ENCODE measurements at places on chromosomes 11 and 22.

DNA sequence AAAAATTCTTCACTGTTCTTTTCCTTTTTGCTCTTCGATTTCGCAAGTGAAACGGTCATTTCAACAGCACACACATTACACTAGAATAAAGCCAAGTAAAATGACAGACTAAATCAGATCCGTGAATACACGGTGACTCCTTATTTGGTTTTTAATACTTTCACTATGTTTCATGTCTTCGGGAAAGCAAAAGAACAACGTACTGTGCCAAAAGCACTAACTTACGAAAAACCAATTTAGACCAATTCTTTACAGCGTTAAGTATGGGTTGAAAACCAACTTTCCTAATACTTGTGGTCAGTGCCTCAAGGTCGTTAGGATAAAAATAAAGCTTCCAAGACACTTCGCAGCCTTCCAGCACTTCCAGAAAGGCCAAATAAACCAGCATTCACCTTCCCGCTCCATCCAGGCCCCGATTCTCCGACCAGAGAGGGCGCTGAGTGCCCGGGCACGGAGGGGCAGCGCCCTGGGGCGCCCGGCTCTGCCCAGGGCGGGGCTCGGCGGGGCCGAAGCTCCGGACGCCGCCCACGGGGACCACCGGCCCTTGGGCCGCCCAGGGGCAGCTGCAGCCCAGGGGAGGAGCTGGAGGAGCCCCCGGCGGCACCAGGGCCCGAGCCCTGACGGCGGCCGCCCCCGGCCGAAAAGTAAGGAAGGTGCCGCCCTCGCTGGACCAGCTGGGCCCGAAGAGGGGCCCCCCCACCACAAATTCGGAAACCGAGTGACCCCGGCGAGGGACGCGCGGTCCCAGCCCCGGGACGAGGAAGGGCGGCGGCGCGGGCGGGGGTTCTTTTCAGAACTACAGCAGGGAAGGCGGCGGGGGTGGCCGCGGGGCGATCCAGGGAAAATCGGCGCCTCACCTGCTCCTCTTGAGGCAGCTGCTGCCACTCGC is 499 bp downstream of the ATL3 start:
- DNase-seq = peak; percentile 46

DNA sequence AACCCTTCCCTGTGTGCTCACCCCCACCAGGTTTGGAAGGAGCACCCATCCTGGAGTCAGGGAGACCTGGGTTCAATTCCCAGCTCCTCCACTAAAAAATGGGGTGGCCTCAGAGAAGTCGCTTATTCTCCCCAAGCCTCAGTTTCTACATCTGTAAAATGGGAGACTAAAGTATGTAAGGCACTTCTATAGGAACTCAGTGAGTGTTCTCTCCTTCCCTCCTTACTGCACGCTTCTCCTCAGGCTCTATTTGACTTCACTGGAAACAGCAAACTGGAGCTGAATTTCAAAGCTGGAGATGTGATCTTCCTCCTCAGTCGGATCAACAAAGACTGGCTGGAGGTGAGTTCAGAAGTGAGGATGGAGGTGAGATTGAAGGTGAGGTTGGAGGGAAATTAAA is 11.3 kb downstream of the NCF4 start:
- DNase-seq = no peak

DNA sequence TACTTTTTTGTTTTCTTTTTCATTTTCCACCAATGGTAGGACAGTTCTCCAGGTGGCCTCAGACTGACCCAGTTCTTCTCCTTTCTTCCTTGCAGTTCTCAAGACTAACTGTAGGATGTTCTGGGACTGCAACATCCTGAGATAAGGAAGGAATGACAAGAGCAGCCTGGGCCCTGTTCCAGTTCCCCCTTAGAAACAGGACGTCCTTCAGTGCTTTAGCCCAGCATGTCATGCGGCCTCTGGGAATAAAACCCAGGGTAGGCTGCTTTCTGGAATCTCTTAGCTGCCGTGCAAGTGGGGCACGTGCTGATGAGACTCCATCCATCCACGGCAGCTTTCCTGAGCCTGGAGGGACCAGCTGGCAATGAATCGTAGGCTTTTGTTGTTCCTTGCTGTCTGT is 24.0 kb upstream of the CADM1 start:
- no peak for DNase-seq

- peak; percentile 63 for DNase-seq
Observed at GRCh38 chr22:41910050-41911000, 4.5 kb downstream of the SHISA8 start.

- DNase-seq = no peak
Observed at GRCh38 chr22:49885881-49886280, 32.2 kb downstream of the ZBED4 start.

DNA sequence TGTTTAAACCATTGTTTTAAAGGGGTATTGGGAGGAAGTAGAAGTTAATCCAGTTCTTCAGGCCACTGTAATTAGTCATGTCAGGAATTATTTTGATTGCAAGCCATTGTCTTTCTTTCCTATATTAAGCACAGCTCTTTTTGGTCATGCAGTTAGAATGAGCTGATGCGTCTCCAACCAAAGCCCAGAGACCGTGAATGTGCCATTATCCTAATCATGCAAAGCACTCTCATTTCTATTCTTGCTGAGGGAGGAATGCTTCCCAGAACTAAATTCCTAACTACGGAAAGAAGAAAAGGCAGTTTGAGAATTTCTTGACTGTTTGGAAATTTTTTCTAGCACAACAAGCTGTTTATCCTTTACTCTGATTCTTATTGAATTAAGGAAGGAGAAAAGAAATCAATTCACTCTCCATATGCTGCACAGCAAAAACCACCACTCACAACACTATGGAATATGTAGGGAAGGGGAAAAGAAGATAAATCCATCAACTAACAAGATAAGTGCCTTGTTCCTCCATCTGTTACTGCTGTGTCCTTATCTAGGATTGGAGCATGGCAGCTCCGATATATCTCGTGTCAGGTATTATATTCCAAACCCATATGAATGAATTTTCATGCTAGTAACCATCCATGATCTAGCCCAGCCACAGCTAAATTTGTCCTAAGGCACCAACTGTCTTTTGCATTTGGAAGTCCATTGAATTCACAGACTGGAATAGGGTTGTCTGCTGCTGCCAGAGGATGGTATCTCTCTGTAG is 70.8 kb downstream of the NTM start:
- no peak for DNase-seq

GRCh38 chr11:126680131-126680530 is 320.4 kb downstream of the KIRREL3 start:
- no peak for DNase-seq

DNA sequence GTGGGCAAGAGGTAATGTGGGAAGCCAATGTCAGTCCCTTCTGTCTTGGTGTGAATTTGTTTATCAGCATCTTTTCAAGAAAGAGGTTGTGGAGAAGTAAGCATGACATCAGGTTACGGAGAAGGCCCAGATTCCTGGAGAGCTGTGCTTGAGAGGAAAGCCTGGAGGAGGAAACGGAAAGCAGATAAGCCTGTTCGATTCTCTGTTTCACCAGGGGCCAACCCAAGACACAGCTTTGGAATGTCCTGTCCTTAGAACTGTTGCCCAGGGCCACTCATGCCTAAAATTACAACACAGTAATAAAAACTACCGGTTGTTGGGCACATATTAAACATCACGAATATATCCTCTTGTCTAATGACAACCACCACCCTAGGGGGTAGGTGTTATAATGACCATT is 148.5 kb downstream of the NAV2 start:
- no peak for DNase-seq

GRCh38 chr22:19930551-19931486 is 10.8 kb upstream of the COMT start:
- DNase-seq = no peak

DNA sequence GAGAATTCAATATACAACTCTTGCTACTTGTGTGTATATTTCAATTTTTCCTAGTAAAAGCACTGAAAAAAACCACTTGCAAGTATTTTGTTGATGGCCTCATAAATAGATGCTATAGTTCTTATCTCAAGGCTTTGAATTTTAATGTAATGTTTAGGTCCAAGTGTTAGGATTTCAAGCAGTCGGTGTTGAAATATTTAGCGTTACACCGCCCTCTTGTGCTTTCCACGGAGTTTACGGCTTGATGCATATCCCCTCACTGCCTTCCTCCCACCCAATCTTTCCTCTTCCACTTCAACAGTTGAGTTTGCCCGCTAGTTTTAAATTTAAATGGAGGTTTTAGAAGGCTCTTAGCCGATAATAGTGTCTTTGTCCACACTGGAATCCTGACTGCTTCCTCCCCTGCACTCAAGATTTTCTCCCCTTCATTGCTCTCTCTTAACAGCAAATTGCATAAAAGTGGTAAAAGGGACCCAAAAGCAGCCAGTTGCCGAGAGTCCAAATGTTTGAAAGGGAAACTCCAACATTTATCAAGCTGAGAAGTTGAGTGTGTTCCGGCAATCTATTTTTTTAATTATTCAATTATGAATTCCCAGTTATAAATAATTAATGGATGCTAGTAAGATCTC is 25.9 kb upstream of the HTATIP2 start:
- DNase-seq = no peak

DNA sequence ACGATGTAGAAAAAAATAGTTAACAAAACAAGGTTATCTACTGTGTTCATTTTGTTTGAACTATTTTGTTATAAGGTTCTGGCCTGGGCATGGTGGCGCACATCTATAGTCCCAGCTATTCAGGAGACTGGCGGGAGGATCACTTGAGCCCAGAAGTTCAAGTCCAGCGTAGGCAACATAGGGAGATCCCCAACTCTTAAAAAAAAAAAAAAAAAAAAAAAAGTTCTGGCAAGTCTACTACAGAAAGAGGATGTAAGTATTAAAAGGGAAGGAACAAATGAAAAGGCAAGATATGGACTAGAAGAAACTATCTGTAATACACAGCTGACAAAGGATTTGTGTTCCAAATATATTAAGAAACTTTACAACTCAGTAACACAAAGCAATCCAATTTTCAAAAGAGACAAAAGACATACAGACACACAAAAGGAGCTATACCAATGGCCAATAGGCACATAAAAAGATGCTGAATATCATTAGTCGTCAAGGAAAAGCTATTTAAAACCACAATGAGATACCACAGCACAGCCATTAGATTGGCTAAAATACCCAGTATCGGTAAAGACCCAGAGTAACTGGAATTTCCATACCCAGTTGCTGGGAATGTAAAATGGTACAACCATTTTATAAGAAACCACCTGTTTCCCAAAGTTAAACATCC is 27.4 kb downstream of the RRAS2 start:
- no peak for DNase-seq

- no peak for DNase-seq
Observed at GRCh38 chr11:121578251-121578976, 125.6 kb upstream of the SORL1-AS1 start.

Measured in CD8-positive, alpha-beta T cell (primary cell).